ENCODE measurements at places on chromosomes 5 and 9.

- no peak for DNase-seq
These were observed 234.4 kb downstream of the ARHGAP26 start for GRCh38 chr5:143004361-143005145.

- DNase-seq, result peak; percentile 82
These were observed 47.6 kb downstream of the PDCD1LG2 start for GRCh38 chr9:5557606-5558587.

DNA sequence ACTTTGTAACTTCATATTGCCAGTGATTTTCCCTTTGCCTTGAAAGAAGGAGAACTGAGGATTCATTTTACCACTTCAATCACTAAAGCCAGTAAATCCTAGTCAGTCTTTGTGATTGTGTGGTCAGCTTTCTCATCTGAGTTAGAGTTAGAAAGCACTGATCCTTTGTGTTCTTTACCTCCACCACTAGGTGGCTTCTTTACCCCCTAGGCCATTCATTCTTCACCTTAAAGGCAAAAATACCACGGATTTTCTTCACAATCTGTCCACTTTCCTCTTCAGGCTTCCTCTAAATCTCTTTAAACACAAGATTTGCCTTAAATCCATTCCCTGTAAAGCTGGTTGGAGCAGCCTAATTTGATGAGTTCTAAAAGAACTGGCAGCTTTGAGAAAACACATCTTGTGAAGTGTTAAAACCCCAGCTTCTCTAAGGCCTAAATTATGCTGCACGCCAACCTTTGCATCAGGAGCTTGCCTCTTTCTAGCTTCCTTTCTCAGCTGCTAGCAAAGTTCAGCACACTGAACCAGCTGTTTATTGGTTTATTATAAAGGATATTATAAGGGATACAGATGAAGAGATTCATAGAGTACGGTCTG, 20.4 kb downstream of the BDP1 start:
- peak; percentile 45 for DNase-seq

GRCh38 chr9:74577956-74578355, 80.8 kb downstream of the RORB start:
- DNase-seq, result no peak

- DNase-seq, result no peak
These were observed 368.1 kb upstream of the CTNND2 start for GRCh38 chr5:12272389-12272788.

GRCh38 chr5:102809033-102809432, 53.9 kb downstream of the PAM start:
- DNase-seq, result no peak

GRCh38 chr9:128729766-128730517, 6.0 kb upstream of the ZDHHC12 start:
- no peak for DNase-seq

GRCh38 chr5:150244209-150244608, 45.4 kb downstream of the CAMK2A start:
- DNase-seq, result no peak

- peak; percentile 23 for DNase-seq
These were observed 463.1 kb downstream of the NR2F1-AS1 start for GRCh38 chr5:93117751-93118531.

- DNase-seq, result peak; percentile 68
These were observed 47.1 kb upstream of the POU4F3 start for GRCh38 chr5:146291421-146292074.

DNA sequence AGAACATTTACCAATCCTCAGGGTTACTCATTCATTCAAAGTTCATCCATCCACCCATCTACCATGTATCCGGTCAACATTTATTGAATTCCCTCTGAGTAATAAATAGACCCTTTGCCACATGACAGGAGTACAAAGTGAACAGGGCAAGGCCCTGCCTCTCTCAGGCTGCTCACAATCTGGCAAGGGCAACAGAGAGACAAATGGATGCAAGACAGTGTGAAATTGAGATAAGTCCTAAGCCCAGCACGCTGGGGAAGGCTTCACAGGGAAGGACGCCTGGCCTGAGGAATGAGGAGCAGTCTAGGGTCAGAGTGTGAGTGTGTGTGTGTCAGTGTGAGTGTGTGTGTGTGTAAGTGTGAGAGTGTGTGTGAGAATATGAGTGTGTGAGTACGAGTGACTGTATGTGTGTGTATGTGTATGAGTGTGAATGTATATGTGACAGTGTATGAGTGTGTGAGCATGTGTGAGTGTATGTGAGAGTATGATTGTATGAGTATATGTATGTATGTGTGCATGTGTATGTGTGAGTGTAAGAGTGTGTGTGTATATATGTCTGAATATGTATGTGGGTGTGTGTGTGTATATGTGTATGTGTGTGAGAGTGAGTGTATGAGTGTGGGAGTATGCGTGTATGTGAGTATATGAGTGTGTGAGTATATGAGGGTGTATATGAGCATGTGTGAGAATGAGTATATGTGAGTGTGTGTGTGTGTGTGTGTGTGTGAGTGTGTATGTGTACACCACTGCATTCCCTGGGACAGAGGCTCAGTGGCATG, 145.6 kb downstream of the FSTL4 start:
- DNase-seq, result no peak

- DNase-seq, result no peak
These were observed 1724.3 kb upstream of the C9orf72 start for GRCh38 chr9:29297592-29297991.

GRCh38 chr5:143126174-143127019, 277.1 kb downstream of the NR3C1 start:
- peak; percentile 56 for DNase-seq

- peak; percentile 49 for DNase-seq
These were observed 78.8 kb downstream of the F2RL2 start for GRCh38 chr5:76544268-76544926.

- DNase-seq, result no peak
These were observed 34.4 kb downstream of the SRD5A1 start for GRCh38 chr5:6667648-6668047.

DNA sequence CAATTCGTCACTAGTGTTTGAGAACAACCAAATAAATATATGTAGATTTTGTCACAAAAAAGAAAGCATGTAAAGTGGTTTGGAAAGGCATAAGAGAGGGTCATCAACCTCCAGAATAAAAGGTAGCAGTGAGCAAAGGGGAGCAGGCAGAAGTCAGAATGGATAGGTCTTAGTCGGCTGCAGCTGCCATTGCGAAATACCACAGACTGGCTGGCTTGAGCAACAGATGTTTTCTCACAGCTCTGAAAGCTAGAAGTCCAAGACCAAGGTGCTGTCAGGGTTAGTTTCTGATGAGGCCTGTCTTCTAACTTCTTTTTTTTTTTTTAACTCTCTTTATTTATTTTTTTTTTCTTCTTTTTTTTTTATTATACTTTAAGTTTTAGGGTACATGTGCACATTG, 208.1 kb upstream of the PIK3R1 start:
- DNase-seq, result peak; percentile 93

DNA sequence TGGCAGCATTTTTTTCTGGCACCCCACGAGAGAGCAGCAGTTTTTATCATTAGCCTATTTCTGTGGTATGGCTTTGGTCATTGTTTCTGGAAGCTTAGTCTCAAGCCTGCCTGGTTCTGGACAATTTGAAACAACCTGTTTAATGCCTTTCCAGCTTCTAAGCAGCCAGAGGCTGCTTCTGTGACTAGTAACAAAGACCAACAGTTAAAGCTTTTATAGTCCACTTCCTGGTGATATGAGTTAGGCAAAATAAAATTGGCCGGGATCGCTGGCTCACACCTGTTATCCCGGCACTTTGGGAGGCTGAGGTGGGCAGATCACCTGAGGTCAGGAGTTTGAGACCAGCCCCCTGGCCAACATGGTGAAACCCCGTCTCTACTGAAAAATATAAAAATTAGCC, 24.0 kb downstream of the LYRM7 start:
- DNase-seq, result no peak

GRCh38 chr5:114266374-114266773, 95.5 kb upstream of the KCNN2 start:
- no peak for DNase-seq

- peak; percentile 83 for DNase-seq
These were observed 2.6 kb downstream of the CTNNAL1 start for GRCh38 chr9:109010746-109011145.

GRCh38 chr9:125374443-125375309, 113.0 kb downstream of the GAPVD1 start:
- peak; percentile 78 for DNase-seq

GRCh38 chr5:45578270-45578669, 117.9 kb downstream of the HCN1 start:
- DNase-seq, result peak; percentile 11

GRCh38 chr9:16915126-16915831, 44.8 kb upstream of the BNC2 start:
- DNase-seq, result no peak

GRCh38 chr9:129988607-129989361, 54.2 kb downstream of the FNBP1 start:
- DNase-seq, result no peak

DNA sequence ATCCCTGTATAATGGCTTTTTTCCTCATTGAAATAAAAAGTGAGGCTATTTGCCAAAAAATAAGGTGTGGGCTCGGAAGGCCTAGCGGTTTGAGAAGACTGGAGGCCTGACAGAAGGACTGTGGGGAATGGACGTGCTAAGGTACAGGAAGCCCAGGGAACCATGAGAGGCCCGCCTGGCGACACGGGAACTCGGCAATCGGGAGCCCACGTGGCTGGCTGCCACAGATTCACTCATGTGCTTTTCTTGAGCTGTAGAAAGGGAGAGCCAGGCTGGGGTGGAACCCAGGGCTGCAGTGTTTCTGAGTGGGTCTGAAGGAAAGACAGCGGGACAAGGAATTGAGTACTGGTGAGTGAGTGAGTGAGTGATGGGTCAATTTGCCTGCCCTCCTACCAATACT, 11.9 kb upstream of the DDX41 start:
- DNase-seq, result no peak

DNA sequence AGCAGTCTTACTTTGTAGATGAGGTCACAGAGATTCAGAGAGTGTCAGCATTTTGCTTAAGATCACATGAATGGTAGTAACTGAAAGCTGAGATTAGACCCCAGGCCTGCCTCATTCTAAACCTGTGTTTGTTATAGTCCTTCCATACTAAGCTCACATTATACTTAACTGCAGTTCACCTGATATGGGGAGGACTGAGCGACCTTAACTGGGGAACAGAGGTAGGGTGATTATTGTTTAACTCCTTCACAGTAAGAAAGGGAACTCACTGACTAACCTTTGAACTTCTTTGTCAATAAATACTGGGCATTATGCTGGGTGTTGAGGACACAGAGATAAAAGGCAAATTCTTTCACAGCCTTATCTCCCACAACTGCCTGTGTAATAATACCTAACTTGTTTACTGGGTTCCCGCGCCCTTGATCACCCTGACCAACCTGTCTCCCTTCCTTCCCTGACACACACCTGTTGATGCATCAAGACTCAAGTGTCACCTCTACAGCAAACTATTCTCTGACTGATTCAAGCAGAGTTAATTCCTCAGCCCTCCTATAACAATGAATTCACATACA, 27.2 kb downstream of the DEPDC1B start:
- no peak for DNase-seq

DNA sequence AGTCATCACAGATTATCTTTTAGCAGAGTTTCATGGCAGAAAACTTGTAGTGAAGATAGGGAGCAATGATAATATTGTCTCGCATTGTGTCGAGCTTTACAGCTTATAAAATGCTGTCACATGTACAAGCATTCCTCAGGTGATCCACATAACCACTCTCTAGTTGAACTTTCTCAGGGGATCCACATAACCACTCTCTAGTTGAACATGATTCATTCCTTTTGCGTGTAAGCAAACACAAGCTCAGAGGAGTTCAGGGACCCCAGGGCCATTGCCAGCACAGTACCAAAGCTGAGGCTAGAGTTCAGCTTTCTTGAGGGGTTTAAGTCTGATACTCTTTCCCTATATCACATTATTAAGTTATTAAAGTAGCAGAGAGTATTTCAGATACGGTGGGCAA, 86.7 kb downstream of the CDH6 start:
- DNase-seq, result no peak

- DNase-seq, result peak; percentile 93
These were observed 5.3 kb downstream of the KLF4 start for GRCh38 chr9:107484117-107484723.

- no peak for DNase-seq
These were observed 379.0 kb upstream of the SLC30A5 start for GRCh38 chr5:68714810-68715209.

- DNase-seq, result no peak
These were observed 1.5 kb upstream of the RMND5B start for GRCh38 chr5:178129296-178129695.

DNA sequence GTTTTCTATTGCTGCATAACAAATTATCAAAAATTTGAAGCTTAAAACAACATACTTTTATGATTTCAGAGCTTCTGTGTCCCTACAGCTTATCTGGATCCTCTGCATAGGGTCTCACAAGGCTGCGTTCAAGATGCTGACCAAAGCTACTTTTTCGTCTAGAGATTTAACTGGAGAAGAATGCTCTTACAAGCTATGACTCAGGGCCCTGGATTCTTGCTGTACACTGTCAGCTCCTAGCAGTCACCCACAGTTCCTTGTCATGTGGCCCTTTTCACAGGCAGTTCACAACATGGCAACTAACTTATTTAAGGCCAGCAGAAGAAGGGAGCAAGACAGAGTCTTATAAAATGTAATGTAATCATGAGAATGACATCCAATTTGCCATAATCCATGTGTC, 70.8 kb upstream of the FAM174A start:
- DNase-seq, result peak; percentile 24

DNA sequence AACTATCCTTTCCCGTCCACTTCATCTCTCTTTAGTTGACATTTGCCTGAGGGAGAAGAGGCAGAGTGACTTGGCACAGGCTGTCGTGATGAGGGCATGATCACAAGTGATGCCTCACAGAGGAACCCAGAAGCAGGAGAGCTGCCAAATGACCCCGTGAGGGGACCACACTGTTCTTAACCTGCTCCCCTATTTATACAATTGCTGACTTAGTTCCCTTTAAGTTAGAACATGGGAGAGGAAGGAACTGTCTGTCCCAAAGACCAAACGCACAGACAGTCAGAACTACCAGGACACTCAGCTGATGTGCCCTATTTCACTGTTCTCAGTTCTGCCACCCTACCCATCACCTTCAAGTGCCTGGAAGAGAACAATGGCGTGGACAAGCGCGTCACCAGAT, 73.7 kb downstream of the SLC1A3 start:
- DNase-seq, result no peak

DNA sequence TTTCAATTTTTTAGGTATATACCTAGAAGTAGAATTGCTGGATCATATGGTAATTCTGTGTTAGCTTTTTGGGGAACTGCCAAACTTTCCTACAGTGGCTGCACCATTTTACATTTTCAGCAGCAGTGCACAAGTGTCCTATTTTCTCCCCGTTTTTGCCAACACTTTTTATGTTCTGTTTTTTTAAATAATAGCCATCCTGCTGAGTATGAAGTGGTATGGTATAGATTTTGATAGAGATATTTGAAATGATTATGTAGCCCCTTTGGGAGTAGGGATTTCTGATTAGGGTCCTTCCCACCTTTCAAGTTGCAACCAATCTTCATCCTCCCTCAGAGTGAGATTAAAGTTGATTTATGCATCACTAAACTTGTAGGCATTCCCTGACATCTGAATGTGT, 76.5 kb downstream of the ARHGEF28 start:
- no peak for DNase-seq

- no peak for DNase-seq
These were observed 163.1 kb downstream of the PAX5 start for GRCh38 chr9:36870960-36871359.

Data from fibroblast of pulmonary artery (primary cell).